ENCODE measurements at places on chromosomes 3 and 15. TPM values are rescaled to one million over a fixed set of nuclear protein-coding genes. Genes with fewer than 3 reads are reported as not detected.

Gene TM4SF4
- total RNA-seq: not detected

Gene CFAP100
- 1.5 TPM for total RNA-seq

Gene FBXW12
- total RNA-seq: 0.27 TPM

Gene CCR9
- total RNA-seq: 0.31 TPM

Gene MAP6D1
- 1.1 TPM for total RNA-seq

Data from sciatic nerve (tissue), 2 donors.